ENCODE measurements at places on chromosomes 6 and 20. TPM values are rescaled to one million over a fixed set of nuclear protein-coding genes. Genes with fewer than 3 reads are reported as not detected.

NHSL1 gene
- 2.4 TPM for total RNA-seq

LPIN3 gene
- 1.2 TPM for total RNA-seq

MCCD1 gene
- total RNA-seq = not detected

TEAD3 gene
- 1.8 TPM for total RNA-seq

GHRH gene
- not detected for total RNA-seq

ZSCAN31 gene
- 1.5 TPM for total RNA-seq

DNA sequence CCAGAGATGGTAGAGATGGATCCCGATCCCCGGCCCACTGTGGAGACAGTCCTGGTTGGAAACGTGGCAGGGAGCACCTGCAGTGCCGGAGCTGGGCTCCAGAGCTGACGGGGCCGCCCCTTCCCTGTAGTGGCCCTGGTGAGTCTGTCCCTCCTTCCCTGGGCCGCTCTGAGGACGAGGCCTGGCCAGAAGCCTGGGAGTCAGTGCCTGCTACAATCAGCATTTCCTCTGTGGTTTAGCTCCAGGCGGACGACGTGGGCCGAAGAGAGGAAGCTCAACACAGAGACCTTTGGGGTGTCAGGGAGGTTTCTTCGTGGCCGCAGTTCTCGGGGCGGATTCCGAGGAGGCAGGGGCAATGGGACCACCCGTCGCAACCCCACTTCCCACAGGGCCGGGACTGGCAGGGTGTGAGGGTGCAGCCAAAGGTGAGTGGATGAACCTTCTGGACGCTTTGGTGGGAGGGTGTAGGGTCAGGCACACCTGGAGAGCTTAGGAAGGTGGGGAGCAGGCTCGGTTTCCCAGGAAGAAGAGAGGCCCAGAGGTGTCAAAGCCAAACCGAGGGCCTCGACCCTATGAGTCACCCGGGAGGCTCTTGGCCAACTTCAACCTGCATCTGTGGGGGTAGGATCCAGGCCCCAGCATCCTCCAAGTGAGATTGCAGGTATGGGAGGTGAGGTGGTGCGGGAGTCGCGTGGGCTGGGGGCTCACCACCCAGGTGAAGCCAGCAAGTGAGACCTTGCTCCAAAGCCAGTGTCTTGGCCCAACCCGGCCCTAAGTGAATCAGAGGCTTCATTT is 9.9 kb downstream of the PSMA7 start:
- peaks cover 16% of the 10 kb centered on the region for H3K4me1 ChIP-seq
- H3K27ac ChIP-seq = no peak overlapping the region
- no peak for DNase-seq
- no peaks in the 10 kb centered on the region for H3K27me3 ChIP-seq
- H3K4me3 ChIP-seq = no peak overlapping the region

DNA sequence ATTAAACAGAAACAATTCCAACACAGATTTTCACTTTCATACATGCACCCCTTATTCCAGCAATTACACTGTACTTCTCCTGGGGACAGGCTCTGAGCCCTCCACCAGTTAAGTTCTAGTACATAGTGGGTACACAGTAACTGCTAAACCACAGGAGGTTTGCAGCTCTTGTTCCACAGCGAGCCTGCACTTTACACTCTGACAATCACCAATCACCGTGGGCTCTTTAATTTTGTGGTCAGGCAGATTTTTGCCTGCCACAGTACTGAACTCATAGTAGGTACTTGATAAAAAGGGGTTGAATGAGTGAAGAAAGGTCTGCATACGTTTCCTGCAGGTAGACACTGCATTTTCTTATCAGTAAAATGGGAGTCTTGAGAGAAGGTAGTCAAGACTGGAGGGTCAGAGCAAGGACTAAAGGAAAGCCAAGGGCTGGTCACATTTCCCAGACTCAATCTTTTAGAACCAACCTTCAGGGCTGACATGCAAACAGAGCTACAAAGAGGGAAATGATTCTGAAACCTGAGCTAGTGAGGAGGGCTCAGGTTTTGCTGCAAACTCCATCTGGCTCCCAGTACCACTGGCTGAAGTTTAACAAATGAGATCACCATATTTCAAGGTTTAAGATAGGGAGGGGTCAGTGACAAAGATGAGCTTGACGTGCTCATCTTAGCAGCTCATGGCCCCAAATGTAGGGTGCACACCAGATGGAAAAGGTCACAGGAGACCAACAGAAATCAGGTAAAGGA is 404.6 kb downstream of the BTBD9 start:
- H3K4me1 ChIP-seq = peaks cover 1% of the 10 kb centered on the region
- no peak overlapping the region for H3K4me3 ChIP-seq
- no peaks in the 10 kb centered on the region for H3K27me3 ChIP-seq

DNA sequence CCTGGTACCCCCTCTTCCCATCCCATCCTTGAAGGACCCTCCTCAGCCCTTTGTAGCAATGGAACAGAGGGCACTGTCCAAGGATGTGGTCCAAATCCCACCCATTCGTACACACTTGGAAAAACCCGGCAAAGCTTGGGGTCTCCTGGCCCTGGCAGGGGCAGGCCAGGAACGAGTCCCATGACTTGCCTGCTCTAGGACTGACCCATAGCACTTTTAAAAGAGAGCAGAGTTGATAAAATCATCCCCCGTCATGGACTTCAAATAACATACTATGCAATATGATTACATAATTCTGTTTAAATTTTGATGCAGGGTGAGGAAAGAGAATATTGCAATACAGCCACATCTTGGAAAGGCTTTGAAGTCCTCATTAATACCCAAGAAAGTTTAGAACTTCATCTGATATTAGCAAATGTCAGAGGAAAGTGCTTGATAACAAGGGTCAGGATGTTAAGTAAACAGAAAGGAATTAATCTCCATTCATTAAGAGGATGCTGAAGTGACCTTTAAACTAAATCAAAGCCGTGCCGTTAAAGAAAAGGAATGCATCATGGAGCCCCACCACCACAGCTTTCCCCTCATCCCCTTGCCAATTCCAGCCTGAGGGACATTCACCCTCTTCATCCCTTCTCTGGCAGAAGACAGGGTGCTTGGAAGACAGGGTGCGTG is 60.7 kb upstream of the NXT1 start:
- H3K4me3 ChIP-seq = no peak overlapping the region
- no peak for DNase-seq
- no peaks in the 10 kb centered on the region for H3K4me1 ChIP-seq
- H3K36me3 ChIP-seq = no peaks in the 10 kb centered on the region
- H3K27ac ChIP-seq = no peak overlapping the region

- H3K36me3 ChIP-seq = no peaks in the 10 kb centered on the region
- no peak overlapping the region for H3K4me3 ChIP-seq
- no peak for DNase-seq
Measured at GRCh38 chr6:156699017-156699421, 78.2 kb upstream of the ARID1B start.

- H3K4me3 ChIP-seq = no peak overlapping the region
- no peaks in the 10 kb centered on the region for H3K36me3 ChIP-seq
- H3K27me3 ChIP-seq = no peaks in the 10 kb centered on the region
- H3K27ac ChIP-seq = no peak overlapping the region
- peaks cover 4% of the 10 kb centered on the region for H3K4me1 ChIP-seq
Measured at GRCh38 chr20:59955131-59955796, 3.0 kb upstream of the CDH26 start.

DNA sequence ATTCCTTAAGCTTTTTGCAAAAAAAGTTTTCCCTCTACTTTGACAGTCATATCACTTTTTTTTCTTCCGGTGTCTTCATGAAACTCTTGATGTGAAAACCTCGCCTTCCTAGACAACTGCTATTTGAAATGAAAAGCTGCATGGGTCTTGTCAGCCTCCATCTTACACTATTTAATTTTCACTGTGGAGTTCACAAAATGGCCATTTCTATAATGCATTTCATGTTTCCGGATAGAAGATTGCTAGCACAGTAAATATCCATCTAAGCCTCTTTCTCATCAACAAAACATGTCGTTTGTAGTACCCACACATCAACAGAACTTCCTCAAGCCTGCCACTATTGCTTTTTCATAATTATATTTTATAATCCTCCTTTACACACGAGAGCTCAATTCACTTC is 204.9 kb upstream of the ID4 start:
- no peak for DNase-seq
- H3K4me1 ChIP-seq = no peaks in the 10 kb centered on the region
- no peak overlapping the region for H3K4me3 ChIP-seq
- no peaks in the 10 kb centered on the region for H3K36me3 ChIP-seq

- no peak overlapping the region for H3K4me3 ChIP-seq
- peaks cover 4% of the 10 kb centered on the region for H3K36me3 ChIP-seq
- H3K27me3 ChIP-seq = peaks cover 2% of the 10 kb centered on the region
Measured at GRCh38 chr6:22081709-22082108, 215.1 kb downstream of the PRL start.

- DNase-seq = no peak
- no peak overlapping the region for H3K4me3 ChIP-seq
- no peaks in the 10 kb centered on the region for H3K4me1 ChIP-seq
- no peaks in the 10 kb centered on the region for H3K27me3 ChIP-seq
- no peak overlapping the region for H3K27ac ChIP-seq
- no peaks in the 10 kb centered on the region for H3K36me3 ChIP-seq
Measured at GRCh38 chr6:113433335-113433991, 423.7 kb upstream of the MARCKS start.

DNA sequence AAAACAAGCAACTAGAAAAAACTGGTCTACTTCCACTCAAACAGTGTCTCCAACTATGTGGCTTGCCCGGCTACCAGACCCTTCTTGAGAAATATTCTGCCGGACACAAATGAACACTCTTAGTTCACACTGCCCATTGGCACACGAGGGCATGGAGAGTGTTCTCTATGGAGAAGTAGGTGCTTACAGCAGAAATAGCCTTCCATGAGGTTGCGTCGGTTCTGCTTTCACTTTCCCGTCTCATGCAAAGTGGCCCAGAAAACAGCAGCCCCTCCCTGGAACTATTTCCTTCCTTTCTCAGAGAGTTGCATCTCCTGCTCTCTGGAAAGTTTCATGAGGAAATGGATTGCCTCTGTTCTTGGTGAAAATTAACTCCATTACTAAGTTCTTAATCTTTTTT is 9.5 kb upstream of the HLA-DOA start:
- H3K27me3 ChIP-seq = peaks cover 2% of the 10 kb centered on the region
- H3K4me3 ChIP-seq = peak overlapping the region; percentile 51
- no peaks in the 10 kb centered on the region for H3K36me3 ChIP-seq
- H3K4me1 ChIP-seq = peaks cover 28% of the 10 kb centered on the region
- H3K27ac ChIP-seq = peak overlapping the region; percentile 33

- no peak overlapping the region for H3K4me3 ChIP-seq
- no peak for DNase-seq
- peaks cover 10% of the 10 kb centered on the region for H3K27me3 ChIP-seq
Measured at GRCh38 chr6:13195803-13196202, 132.5 kb downstream of the TBC1D7 start.

- H3K27ac ChIP-seq = no peak overlapping the region
- peaks cover 23% of the 10 kb centered on the region for H3K27me3 ChIP-seq
- DNase-seq = no peak
- H3K4me3 ChIP-seq = no peak overlapping the region
- no peaks in the 10 kb centered on the region for H3K36me3 ChIP-seq
Measured at GRCh38 chr6:148926478-148926877, 179.6 kb downstream of the UST start.

GRCh38 chr20:45874576-45874975 is 6.5 kb upstream of the ZSWIM1 start:
- no peak for DNase-seq
- H3K4me3 ChIP-seq = no peak overlapping the region
- H3K27me3 ChIP-seq = no peaks in the 10 kb centered on the region
- H3K27ac ChIP-seq = no peak overlapping the region
- peaks cover 3% of the 10 kb centered on the region for H3K36me3 ChIP-seq

DNA sequence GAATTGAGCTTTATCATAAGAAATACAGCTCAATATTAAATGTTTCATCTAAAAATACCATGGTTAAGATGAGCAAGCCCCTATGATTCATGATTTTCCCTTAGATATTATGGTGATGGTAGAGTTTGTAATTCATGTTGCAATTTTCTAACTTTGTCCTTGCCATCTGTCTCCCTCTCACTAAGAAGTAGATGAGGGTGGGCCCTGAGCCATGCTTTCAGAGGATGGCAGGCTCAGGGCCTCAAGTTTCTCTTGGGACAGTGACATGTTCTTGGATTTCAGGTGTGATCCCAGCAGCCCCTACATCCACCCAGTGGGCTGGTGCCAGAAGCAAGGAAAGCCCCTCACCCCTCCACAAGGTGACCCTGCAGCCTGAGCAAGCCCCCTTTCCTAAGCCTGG is 25.6 kb downstream of the L3MBTL1 start:
- H3K4me3 ChIP-seq = no peak overlapping the region
- H3K4me1 ChIP-seq = peaks cover 2% of the 10 kb centered on the region
- no peak overlapping the region for H3K27ac ChIP-seq
- DNase-seq = no peak
- H3K27me3 ChIP-seq = no peaks in the 10 kb centered on the region
- H3K36me3 ChIP-seq = no peaks in the 10 kb centered on the region

GRCh38 chr6:113859349-113860180 is 2.4 kb downstream of the MARCKS start:
- H3K4me1 ChIP-seq = peaks cover 16% of the 10 kb centered on the region
- no peak overlapping the region for H3K27ac ChIP-seq
- H3K4me3 ChIP-seq = peak overlapping the region; percentile 42

DNA sequence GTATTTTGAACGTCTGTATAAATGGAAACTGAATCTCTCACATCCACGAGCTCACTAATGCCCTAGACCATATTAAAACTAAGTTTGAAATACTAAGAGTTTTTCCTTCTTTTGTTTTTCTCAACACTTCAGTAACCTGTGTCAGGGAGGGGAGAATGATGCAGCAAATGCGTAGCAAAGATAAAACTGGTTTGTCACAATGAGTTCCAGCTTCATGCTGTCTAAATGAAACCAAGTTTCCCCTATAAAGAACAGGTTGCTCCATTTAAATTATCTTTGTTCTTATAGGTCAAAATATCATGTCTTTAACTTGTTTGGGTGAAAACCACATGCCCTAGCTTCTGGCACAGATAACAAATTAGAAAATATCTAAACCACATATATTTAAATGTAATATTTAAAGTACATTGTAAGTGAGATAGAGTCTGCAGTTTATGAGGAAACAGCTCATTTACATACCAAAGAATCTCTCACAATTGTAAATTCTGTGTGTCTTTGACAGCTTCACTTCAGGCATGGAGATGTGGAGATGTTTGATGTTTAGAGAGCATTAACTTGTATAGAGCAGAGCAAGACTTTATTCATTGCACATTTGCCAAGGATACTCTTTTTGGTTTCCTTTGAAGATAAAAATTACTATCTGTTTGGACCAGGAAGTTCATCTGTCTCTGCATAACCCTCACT is 7.3 kb downstream of the TRDN start:
- no peak overlapping the region for H3K27ac ChIP-seq
- no peaks in the 10 kb centered on the region for H3K4me1 ChIP-seq
- H3K27me3 ChIP-seq = no peaks in the 10 kb centered on the region
- no peak for DNase-seq

DNA sequence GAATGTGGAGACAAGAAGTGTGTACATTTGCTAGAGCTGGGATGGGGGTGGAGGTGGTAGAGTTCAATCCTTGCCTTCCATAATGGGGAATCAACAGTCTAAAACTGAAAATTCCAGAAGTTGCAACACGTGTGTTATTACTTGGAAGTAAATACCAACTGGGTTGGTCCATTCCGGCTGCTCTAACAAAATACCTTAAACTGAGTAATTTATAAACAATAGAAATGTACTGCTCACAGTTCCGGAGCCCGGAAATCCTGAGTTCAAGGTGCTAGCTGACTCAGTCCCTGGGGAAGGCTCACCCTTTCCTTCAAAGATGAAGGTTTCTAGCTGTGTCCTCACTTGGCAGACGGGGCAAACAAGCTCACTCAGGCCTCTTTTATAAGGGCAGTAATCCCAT is 59.0 kb downstream of the RIN2 start:
- H3K36me3 ChIP-seq = no peaks in the 10 kb centered on the region
- no peak for DNase-seq
- H3K4me3 ChIP-seq = no peak overlapping the region
- peaks cover 11% of the 10 kb centered on the region for H3K27me3 ChIP-seq

Measured in activated T-helper 2 cell treated with anti-CD3 and anti-CD28 coated beads, Interferon-gamma antibody, Interleukin-2, Interleukin-4, amounts not matched to agents 10 μg/mL and 5 μg/mL and 100 μg/mL, durations not matched to agents 14 hours and 24 hours and 36 hours (primary cell).